ENCODE measurements at places on chromosomes 1 and 21.

- no peak for DNase-seq
These were observed 466.1 kb downstream of the KCNT2 start for GRCh38 chr1:196142111-196142640.

DNA sequence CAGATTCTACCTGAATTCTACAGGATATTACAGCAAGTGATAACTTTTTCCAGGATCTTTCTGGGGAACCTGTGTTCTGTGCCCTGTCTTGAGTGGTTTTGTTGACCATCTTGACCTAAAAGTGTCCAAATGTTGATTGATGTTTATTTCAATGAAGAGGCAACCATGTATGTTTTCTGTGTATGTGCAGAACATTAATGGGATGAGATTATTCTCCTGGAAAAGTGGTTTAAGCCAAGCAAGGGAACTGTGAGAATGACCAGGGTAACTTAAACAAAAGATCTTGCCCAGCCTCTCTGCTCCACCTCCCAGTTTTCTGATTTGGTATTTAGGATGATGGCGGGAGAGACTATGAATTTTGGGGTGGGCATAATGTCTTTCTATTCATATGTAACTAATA lies 1.0 kb upstream of the SAMD13 start:
- DNase-seq, result no peak

GRCh38 chr1:5970610-5971273 lies 21.5 kb downstream of the NPHP4 start:
- no peak for DNase-seq

GRCh38 chr1:78620666-78621065 lies 418 bp downstream of the IFI44L start:
- no peak for DNase-seq

GRCh38 chr1:116567790-116568661 lies 2.8 kb downstream of the CD58 start:
- DNase-seq, result no peak

DNA sequence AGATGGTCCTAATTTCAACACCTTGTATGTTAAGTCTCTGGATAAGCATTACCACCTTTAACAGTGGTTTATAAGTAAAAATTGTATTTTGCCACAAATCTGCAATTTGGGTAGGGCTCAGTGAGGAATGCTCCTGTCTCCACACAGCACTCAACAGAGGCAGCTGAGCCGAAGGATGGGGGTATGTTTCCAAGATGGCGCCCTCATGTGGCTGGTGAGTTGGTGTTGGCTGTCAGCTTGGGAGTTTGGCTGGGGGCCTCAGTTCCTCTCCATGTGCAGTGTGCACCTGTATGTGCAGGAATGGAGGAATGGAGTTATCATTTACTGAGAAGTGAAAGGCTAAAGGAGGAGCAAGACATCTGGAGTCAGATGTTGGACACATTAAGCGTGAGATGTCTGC lies 136.8 kb downstream of the GABPA start:
- DNase-seq, result no peak

DNA sequence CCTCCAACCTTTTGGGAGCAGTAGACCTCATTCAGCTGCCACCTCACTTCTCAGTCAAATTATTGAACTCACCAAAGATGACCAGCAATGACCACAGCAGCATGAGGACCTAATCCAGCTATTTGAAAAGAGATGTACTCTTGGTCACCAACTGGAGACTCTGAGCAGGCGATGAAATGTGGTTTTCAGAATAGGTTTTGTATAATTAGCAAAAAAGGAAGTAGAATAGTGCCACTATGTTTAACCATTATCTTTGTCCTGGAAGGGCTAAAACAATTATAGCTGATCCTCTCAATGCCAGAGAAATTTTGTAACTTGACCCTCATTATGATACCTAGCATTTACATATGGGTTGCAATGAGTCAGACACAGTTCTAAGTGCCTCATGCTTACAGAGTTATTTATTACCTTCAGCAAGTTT lies at the start of gene FCRL2:
TSS of gene FCRL2 (minus strand) at position 162 of the 421 bp plus-strand sequence. CDS start at position 103, 59 bp downstream.
- DNase-seq, result no peak

- no peak for DNase-seq
These were observed 156.0 kb downstream of the RERE start for GRCh38 chr1:8661185-8662110.
